Stimulated activated CD4-positive, alpha-beta T cell treated with anti-CD3 and anti-CD28 coated beads, Interleukin-1b, Interleukin-23, amount 100 ng/mL, for 4 hours (primary cell): ENCODE measurements at places on chromosomes 1 and 21.

DNA sequence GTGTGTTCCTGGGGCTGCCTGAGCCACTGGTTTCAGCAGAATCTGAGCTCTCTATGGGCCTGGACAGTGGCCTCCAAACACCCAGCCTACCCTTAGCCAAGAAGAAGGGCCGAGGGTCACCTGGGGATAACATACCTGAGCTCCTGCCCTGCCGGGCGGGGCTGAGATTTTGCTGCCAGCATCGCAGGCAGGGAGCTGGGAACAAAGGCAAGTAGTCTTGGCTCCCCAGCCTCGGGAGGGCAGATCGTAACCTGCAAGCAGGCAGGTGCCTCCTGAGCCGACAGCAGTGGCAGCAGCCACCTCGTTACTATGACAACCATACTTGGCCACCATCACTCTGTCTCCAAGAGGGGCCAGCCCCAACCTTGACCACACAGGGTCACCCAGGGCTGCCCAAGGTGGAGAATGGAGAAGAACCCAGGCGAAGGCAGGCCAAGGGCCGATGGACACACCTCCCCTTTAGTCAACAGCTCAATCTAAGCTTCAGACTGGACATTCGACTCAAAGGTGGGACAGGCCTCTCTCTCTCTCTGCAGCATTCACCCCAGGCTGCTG, 54.6 kb downstream of the TOMM20 start:
- DNase-seq, result no peak

- DNase-seq, result no peak
These were observed 90.6 kb upstream of the NGF start for GRCh38 chr1:115428676-115429075.

DNA sequence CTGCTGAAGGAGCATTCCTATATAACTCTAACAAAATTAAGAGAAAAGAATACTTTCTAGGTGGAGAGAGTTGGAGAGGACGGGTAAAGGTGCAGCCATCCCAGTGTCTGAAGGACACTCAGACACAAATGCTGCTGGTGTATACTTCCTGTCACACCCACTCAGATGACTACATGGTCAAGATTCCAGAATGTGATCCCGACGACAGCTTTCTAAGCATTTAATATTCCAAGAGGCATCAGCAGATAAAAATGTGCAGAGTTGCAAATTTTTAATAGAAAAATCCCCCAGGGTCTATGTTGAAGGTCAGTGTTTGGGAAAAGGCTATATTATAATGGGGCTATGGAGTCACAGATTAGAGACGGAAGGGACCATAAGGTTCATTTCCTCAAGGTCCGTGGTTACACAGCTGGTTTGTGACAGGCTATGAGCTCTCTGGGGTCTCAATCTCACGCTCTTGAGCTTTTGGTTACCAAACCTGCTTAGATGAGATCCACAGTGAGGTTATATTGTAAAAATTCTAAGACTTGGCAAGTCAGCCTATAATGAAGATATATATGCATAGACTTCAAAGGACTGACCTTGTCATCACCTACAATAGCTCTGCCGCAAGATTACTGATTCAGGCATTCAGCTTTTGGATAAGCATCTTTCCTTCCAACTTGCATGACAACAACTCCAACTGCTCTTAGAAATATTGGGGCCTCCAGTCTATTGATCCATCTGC, 35.1 kb downstream of the ZNF281 start:
- DNase-seq, result no peak

DNA sequence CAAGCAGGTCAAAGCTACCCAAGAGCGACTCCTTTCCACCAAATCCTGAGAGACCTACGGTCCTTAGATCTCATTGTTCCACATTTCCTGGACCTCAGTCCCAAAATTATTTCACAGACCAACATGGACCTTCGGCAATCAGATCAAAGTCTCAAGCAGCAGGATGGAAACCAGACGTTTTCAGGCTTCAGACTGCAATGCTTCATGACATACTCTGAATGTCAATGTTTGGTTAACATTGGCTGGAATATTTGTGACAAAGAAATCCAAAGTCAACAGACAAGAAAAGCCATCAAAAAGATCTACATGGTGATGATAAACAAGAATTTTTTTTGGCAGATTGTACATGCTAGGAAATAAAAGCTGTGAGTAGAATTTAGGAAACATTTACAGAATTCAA, 1057.3 kb downstream of the ADGRL2 start:
- no peak for DNase-seq

DNA sequence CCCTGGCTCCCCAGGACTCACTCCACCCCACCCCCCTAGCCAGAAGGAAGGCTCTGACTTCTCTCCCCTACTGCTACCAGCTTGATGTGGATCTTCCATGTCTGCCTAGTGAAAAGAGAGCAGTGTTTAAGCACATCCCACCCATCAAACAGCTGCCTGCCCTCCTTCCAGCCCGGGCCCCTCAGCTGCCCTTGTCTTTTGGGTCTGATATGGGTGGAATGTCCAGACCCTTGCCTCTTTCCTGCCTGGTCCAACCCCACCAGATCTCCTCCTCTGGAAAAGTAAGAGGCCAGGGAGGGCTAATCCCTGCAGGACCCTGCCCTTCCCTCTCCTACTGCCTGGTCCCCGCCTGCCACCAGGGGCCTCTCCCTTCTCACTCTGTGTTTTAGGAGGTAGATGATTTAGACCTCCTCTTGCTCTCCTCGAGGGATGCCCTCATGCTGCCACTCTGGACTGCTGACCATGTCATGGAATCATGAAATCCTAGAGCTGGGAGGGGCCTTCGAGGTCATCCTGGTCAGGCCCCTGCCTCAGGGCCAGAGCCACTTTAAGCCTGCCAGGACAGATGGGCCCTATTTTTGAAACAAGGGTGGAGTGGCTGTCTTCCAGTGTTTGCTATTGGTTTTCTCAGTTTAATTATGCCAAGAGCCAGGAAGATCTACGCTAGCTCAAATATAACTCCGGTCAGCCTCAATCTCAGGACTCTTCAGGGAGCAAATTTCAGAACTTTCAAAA, 15.8 kb upstream of the HSPG2 start:
- no peak for DNase-seq

DNA sequence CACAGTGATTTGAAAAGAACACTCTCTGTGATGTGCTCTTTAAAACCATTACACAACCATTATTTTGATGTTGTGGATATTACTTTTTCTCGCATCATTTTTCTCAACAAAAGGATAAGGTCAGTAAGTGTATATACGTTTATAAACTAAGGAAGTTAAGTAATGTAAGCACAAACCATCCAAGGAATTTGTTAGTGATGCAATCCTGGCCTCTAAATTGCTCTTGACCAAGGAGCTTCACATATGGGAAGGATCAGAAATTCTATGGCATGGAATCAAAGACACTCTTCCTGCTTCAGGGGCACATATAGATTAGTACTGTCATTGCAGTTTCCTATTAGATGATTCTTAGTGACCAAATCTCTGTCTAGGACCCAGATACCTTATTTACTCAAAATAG, 3.6 kb upstream of the PPP2R5A start:
- no peak for DNase-seq

- no peak for DNase-seq
These were observed 112.2 kb downstream of the USP25 start for GRCh38 chr21:15841856-15842564.

DNA sequence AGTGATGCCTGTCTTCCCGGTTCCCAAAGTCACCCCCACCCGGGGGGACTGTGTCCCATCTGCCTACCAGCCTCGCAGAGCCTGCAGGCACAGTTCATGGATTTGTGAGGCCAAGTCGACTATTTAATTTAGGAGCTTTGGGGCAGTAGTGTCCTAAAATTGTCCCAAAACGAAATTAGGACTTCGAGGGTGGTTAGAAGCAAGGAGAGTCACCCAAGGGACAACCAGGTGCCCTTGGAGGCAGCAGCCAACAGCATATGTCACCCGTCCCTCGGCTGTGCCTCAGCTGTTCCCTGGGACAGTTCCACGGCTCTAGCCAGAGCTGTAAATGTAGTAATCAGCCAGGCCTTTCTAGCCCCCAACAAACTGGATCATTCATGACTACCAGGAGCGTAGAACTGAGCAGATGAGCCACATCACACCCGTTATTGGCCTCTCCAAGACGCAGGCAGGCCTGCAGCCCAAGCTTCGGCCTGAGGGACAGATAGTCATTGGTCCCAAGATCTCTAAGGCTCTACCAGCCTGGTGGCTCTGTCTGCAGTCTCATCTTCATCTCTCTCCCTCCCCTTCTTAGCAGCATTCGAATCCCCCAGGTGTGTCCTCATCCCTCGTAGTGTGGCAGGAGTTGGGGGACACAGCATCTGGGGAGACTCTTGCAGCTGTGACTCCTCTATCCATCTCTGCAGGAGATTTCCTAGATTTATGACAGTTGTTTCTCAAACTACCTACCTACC, 2.9 kb downstream of the PAX7 start:
- DNase-seq, result no peak

DNA sequence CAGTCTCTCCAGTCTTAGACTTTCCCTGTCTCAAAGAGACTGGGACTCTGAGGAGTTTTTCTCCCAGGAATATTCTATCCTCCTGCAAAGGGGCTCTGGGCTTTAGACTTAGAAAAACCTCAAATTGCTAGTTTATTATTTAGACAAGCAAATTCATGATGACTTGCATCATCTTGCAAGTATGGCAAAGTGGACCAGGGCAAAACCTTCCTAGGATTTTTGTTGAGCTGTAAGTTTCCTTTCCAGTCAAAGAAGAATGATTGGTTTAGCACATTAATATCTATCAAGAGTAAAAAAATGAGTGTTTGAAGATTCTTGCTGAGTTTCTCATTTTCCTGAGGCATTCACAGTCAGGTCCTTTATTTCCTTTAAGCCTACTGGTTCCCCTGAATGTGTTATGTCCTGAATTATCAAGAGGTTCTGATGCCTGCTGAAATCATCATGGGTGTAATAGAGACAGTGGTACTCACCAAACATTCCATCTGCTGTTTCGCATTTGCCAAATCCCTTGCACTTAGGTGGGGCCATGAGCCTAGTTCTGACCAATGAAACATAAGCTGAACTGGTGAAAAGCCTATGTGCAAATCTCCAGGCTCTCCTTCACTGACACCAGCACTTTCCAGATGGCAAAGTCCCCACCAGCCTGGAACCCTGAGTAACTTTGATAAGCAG, 25.2 kb upstream of the SPAG17 start:
- no peak for DNase-seq

- DNase-seq, result no peak
These were observed 58.2 kb downstream of the ITSN1 start for GRCh38 chr21:33700491-33700890.

GRCh38 chr1:27858072-27858948, 14.0 kb upstream of the THEMIS2 start:
- peak; percentile 78 for DNase-seq

- no peak for DNase-seq
These were observed 123.9 kb downstream of the GLIS1 start for GRCh38 chr1:53615101-53615500.

DNA sequence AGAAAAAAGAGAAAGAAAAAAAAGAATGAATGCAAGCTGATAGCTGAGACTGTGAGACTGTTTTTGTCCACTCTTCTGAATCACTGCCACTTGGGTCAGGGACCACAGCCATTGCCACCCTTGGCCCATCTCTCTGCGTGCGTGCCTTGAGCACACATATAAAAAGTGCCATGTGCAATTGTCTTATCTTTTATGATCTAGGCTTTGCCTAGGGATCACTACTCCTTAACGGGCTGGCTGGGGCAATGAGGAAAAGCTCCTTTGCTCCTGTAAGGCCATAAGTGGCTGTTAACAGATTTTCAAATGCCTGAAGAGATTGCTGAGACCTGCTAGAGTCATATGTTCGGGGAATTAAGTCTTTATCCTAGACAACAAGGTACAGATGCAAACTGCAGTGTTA, 8.2 kb downstream of the SPATA46 start:
- no peak for DNase-seq
